ENCODE measurements at places on chromosomes 11 and 22.

- DNase-seq, result peak; percentile 29
Observed at GRCh38 chr11:73559743-73560142, 38.2 kb downstream of the FAM168A start.

- no peak for DNase-seq
Observed at GRCh38 chr22:45429424-45429823, 15.9 kb downstream of the RIBC2 start.

- no peak for DNase-seq
Observed at GRCh38 chr11:27203077-27203647, 159.9 kb downstream of the CCDC34 start.

GRCh38 chr11:73907191-73907590, 30.4 kb downstream of the PAAF1 start:
- DNase-seq, result peak; percentile 21

DNA sequence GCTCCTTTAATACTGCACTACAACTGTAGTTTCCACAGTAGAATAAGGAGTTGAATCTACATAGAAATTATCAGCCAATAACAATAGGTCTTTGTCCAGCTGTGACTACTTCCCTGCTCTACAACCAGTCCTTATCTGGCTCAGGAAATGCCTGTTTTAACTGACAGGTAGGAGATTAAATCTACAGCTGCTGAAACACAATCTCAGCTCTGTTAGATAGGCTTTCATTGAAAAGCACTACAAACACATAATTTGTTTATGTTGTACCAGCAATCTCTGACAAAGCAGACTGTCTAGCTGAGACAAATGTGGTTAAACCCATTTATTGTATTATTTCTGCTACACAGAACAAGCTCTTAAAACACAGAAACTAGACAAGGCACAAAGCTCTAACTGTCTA, 230.0 kb downstream of the SOX6 start:
- DNase-seq, result no peak

- no peak for DNase-seq
Observed at GRCh38 chr22:47406896-47407295, 644.4 kb downstream of the TBC1D22A start.

GRCh38 chr11:120646206-120646605, 134.7 kb downstream of the GRIK4 start:
- DNase-seq, result no peak

- no peak for DNase-seq
Observed at GRCh38 chr11:78270971-78271370, 82.3 kb downstream of the USP35 start.
